ENCODE measurements at places on chromosomes 6 and 20.
A peak's percentile ranks its signal among the peaks of the same experiment; 100 is the strongest.

DNA sequence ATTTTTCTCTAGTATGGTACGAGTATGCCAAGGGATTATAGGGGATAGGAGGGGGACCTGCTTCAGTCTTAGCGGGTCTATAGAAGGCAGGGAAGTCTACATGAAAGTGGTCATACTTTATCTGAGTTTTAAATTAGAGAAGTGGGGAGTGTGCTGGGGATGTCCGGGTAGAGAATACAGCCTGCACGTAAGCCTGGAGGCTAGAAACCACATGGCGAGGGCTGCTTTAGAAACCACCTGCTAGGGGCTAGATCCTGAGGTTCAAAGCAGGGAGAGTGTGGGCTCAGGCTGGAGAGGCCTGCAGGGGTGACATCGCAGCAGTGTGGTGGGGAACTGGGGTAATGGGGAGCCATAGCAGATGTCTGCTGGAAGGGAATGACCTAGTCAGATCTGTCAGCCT is 85.2 kb downstream of the VEGFA start:
- no peak for DNase-seq

DNA sequence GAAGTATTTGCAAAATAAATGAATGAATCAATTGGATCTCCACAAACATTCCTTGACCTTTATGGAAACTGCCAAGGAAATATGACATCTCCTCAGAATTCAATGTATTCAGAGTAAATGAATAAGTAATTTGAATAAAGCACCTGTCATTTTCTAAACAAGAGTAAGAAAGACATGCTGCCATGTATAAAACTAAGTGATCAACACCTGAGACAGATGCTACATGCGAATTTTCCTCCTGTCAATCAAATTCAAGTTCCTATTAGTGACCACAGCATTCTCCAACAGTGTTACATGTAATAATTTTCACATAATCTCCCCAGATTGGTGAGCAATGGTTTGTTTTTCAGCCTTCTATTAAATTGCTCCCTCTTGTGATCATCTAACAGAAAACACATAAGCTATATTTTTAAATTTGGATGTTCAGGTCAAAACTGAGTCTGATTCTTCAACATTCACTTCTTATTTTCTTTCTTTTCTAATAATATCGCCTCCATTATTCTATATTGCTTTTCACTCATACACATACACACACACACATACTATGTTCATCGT is 163.2 kb upstream of the RNF217 start:
- no peak for DNase-seq

- DNase-seq = peak; percentile 3
Measured at GRCh38 chr6:11785774-11786579, 7.4 kb upstream of the ADTRP start.

GRCh38 chr6:107704347-107705013 is 119.6 kb downstream of the SCML4 start:
- DNase-seq = peak; percentile 51

GRCh38 chr20:57568960-57569359 is 8.1 kb downstream of the PCK1 start:
- DNase-seq = no peak

DNA sequence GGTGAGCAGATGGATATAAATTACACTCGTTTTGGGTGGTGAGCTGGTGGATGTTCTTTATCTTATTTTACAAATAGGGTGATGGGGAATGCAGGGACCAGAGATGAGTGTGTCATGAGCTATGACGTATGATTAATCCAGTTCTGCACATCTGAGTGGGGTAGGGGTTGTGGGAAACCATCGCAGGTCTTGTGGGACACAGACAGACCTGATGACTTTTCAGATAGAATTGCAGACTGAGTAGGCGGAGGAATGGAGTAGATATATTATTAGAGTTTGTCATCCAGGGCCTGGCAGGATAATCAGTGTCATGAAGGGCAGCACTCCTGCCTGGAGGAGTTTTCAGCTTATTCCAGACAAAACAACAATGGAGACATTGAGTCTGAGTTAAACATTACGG is 12.9 kb upstream of the DSP start:
- DNase-seq = no peak

DNA sequence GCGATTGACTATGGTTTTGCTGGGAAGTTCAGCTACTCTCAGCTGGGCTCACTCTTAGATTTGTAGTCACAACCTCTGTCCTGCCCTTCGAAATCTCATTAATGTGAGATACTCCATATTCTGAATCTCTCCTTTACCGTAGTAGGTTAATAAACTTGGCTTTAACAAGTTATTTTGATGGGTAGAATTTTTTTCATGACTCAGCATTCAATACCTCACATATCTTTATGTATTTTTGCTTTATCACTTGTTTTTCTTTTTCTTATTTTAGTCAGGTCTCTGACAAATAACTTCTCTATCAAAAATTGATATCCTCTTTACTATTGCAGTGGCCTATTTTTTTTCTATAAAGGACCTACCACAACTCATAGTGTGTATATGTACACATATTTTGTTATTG is 855.2 kb upstream of the ADGRB3 start:
- no peak for DNase-seq

- DNase-seq = no peak
Measured at GRCh38 chr6:160972111-160972510, 19.5 kb upstream of the MAP3K4 start.

GRCh38 chr20:53805895-53806384 is 212.3 kb upstream of the ZNF217 start:
- no peak for DNase-seq

- no peak for DNase-seq
Measured at GRCh38 chr6:35787266-35788218, 6.7 kb downstream of the CLPSL1 start.

DNA sequence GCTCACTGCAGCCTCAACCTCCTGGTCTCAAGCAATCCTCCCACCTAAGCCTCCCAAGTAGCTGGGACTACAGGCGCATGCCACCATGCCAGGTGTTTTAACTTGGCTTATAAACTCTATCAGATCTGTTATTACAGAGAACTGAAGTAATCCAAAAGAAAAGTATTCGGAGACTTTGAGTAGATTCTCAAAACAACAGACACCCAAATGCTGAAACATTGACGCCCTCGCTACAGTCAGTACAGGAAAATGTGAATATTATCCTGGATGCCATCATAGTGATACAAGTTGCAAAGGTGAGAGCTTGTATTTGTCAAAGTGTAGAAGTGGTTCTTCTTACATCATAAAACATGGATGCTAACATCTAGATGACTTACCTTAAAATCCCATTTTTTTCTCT is 108.7 kb upstream of the EDN1 start:
- no peak for DNase-seq

Data from CD4-positive, alpha-beta T cell treated with Interleukin-1 beta for 1 hour (primary cell).